ENCODE measurements at places on chromosomes 3 and 15. TPM values are rescaled to one million over a fixed set of nuclear protein-coding genes. Genes with fewer than 3 reads are reported as not detected.

Gene SPESP1
- total RNA-seq, result 3.0 TPM

Gene SEMA3G
- total RNA-seq, result 0.32 TPM

Gene GRK7
- not detected for total RNA-seq

DNA sequence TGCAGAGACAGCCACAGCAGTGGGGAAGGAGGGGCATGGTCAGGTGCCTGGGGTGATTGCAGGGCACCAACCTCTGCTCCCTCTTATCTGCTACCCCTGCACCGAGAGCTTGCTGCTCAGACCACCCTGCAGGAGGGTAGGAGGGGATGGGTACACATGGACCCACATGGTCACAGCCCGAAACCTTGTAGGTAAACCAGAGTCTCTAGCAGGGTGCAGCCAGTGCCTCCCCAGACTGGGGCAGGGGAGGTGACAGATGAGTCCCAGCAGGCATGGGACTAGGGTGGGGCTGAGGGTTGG is 49.2 kb downstream of the FAH start:
- DNase-seq, result no peak

DNA sequence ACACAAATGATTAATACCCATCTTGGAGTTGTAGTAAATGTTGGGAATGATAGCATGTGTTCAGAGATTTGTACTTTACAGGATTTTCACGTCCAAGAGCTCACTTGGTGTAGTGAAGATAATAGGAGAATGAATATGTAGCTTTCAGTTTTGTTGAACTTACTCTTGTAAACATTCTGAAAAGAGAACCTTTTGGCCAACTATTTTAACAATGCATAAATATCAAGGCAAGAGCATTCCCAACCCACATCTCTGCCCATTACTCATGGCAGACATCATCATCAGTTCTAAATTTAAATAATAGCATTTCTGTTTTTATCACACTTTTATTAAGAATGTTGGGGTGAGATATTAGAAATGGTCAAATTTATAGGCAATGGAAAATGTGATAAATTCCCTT is 465.2 kb upstream of the TPRG1 start:
- DNase-seq, result peak; percentile 7

Gene DUOX2
- total RNA-seq, result not detected

GRCh38 chr15:70907784-70908471 is 15.3 kb downstream of the LRRC49 start:
- DNase-seq, result no peak

DNA sequence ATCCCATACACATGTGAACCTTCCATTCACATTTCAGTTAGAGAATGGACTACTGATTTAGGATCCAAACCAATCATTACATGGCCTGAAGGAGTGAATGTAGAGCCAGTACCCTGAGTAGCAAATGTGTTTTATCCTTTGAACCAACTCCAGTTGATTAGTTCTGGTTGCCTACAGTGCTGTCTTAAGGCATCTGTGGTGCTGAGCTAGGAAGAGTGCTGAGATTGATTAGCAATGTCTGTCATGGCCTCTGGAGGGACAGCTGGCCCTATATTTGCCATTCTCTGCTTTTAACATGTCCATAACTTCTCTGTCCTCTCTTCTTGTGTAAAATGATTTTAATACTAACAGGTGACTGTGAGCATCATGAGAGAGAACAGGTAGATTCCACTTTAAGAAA is 11.1 kb downstream of the LRTM1 start:
- no peak for DNase-seq

DNA sequence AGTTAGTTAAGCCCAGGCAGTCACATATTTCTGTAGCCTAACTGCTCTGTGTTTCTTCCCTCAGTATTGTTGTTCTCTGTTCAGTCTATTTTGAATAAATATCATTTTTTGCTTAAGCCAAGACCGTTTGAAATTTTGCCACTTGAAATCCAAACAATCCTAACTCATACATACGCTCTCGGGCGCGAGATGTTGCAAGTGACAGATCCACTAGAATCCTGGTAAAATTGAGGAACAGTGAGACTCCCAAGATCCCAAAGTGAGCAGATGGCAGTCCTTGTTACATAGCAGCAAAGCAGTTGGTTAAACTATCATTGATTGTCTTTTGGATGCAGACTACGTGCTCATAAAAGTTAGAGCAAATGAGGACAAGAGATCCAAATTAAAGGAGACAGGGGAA is 625.4 kb downstream of the TBL1XR1 start:
- DNase-seq, result no peak

DNA sequence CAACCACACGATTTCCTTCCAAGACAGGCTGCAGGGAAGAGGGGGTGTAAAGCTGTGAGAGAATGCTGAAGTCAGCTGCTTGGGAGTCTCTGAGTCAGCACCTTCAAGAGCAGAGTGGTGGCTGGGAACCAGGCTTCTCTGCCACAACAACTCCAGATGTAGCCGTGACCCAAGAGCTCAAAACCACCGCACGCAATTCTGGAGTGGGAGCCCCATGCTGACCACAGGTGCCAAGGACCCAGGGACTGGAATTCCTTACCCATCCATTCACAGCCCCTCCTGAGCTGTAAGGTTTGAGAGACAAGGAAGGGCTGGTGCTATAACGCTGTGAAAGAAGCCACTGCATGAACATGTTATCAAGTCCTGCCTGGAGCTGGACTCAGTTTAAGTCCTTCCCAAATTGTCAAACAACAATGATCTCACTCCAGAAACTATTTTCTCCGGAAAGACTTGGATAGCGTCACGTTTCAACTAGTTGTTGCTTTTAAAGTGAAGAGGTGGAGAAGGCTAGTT is 61.4 kb downstream of the UMPS start:
- DNase-seq, result peak; percentile 98

Gene LRRC31
- not detected for total RNA-seq
